ENCODE measurements at places on chromosomes 5 and 9. TPM values are rescaled to one million over a fixed set of nuclear protein-coding genes. Genes with fewer than 3 reads are reported as not detected.

DNA sequence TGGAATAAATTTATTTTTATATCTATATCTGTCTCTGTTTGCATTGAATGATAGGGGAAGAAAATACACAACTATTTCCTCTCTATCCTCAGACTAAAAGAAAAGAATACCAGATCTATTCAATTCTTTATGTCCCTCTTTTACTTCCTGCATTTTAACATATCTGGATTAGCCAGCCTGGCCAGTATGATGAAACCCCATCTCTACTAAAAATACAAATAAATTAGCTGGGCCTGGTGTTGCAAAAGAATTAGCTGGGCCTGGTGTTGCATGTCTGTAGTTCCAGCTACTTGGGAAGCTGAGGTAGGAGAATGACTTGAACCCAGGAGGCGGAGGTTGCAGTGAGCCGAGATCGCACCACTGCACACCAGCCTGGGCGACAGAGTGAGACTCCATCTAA is 182.0 kb downstream of the LURAP1L start:
- H3K27me3 ChIP-seq, result no peaks in the 10 kb centered on the region
- no peak overlapping the region for H3K4me3 ChIP-seq
- H3K4me1 ChIP-seq, result peaks cover 5% of the 10 kb centered on the region
- no peak for DNase-seq

GRCh38 chr5:179243333-179243732 is 101.9 kb downstream of the ADAMTS2 start:
- H3K27me3 ChIP-seq, result no peaks in the 10 kb centered on the region
- H3K4me3 ChIP-seq, result no peak overlapping the region
- H3K36me3 ChIP-seq, result no peaks in the 10 kb centered on the region

GRCh38 chr5:9056046-9056445 is 489.8 kb downstream of the SEMA5A start:
- H3K4me3 ChIP-seq, result no peak overlapping the region
- no peaks in the 10 kb centered on the region for H3K36me3 ChIP-seq
- no peaks in the 10 kb centered on the region for H3K27me3 ChIP-seq
- H3K4me1 ChIP-seq, result peaks cover 6% of the 10 kb centered on the region
- H3K27ac ChIP-seq, result no peak overlapping the region

DNA sequence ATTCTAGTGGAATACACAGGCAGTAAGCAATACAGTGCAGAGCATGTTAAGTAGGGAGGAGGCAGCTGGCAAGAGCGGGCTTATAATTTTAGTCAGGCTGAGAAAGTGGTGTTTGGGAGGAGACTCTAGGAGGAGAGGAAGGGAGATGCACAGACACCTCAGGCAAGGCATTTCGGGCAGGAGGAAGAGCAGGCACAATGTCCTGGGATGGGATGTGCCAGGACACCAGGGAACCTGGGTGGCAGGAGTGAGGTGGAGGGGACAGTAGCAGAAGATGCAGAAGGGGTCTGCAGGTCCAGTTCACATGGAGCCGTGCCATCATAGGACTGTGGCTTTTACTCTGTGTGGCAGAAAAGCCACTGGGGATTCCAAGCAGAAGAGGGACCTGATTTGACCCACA is 143.7 kb upstream of the FSTL4 start:
- no peak overlapping the region for H3K27ac ChIP-seq
- H3K4me1 ChIP-seq, result no peaks in the 10 kb centered on the region
- no peak for DNase-seq
- no peak overlapping the region for H3K4me3 ChIP-seq

DNA sequence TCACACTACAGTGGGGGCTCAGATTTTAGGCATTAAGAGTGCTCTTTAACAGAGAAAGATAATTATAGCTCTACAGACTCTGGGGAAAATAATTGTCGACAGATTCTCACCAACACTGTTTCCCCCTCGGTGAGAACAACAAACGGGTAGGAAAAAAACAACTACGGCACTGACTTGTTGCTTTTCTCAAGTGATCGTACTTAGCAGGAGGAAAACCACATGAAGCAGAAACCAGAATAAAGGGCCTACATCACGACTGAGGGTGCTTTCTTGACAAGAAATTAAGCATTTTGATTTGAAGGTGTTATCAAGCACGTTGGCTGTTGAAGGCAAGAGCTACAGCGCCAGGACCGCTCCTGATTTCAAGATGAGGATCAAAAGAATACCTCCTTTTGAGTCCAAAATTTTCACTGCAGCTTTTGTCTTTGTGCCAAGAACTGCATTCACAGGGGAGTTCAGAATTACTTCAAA is 27.2 kb upstream of the CER1 start:
- DNase-seq, result no peak
- no peak overlapping the region for H3K4me3 ChIP-seq
- H3K4me1 ChIP-seq, result peaks cover 4% of the 10 kb centered on the region
- H3K27me3 ChIP-seq, result no peaks in the 10 kb centered on the region
- H3K36me3 ChIP-seq, result no peaks in the 10 kb centered on the region

- H3K27me3 ChIP-seq, result no peaks in the 10 kb centered on the region
- peaks cover 20% of the 10 kb centered on the region for H3K4me1 ChIP-seq
- H3K36me3 ChIP-seq, result peaks cover 7% of the 10 kb centered on the region
- H3K27ac ChIP-seq, result no peak overlapping the region
- no peak for DNase-seq
- no peak overlapping the region for H3K4me3 ChIP-seq
Observed at GRCh38 chr9:134419684-134420076, 93.4 kb downstream of the RXRA start.

GRCh38 chr5:3347741-3348140 is 247.9 kb upstream of the IRX1 start:
- no peaks in the 10 kb centered on the region for H3K27me3 ChIP-seq
- no peak overlapping the region for H3K4me3 ChIP-seq
- DNase-seq, result no peak
- no peaks in the 10 kb centered on the region for H3K36me3 ChIP-seq
- no peaks in the 10 kb centered on the region for H3K4me1 ChIP-seq

Gene PCYOX1L
- 6.8 TPM for polyA plus RNA-seq

Gene PHF24
- polyA plus RNA-seq, result 0.10 TPM

Gene DOCK8
- 30.1 TPM for polyA plus RNA-seq

Gene DDX41
- 63.2 TPM for polyA plus RNA-seq

Gene FCN2
- polyA plus RNA-seq, result 0.20 TPM

Gene OTULIN
- polyA plus RNA-seq, result 11.1 TPM

Gene SPACA9
- 11.3 TPM for polyA plus RNA-seq
